Mesendoderm (in vitro differentiated cells): ENCODE measurements at places on chromosomes 3 and 15.

DNA sequence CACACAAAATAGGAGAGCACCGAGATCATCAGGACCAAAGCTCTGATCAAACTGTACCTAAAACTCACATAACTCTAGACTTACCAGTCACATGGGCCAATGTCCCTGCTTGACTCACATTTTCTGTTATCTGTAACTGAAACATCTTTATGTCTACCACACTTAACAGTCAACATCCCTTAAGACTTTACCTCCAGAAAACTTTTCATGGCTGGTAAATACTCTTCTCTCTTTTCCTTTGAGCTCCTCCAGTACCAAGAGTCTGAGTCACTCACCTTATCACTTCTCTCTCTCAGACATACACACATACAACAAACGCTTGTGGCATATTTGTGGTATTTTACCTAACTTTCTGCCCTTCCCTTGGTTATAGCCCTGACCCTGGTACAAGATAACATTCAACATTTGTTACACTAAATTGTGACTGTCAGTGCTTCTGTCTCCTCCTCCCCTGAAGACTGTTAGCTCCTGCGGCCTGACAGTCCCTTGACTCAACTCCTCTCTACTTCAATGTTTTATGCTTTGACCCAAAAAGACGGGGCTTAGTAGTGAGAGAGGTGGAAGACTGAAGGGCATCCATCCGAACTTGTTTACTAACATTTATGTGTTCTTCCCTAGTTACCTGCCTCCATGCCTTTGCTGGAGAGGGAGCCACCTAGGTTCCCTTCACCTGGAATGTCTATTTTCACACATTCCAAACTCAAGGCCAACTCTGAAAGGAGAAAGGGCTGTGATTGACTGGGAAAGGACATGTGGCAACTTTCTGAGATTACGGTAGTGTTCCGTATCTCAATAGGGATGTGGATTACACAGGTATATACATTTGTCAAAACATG, 3.7 kb upstream of the EFHB start:
- H3K4me3 ChIP-seq, result no peak overlapping the region
- H3K27me3 ChIP-seq, result no peaks in the 10 kb centered on the region
- no peaks in the 10 kb centered on the region for H3K4me1 ChIP-seq
- no peak overlapping the region for H3K27ac ChIP-seq
- no peaks in the 10 kb centered on the region for H3K36me3 ChIP-seq

DNA sequence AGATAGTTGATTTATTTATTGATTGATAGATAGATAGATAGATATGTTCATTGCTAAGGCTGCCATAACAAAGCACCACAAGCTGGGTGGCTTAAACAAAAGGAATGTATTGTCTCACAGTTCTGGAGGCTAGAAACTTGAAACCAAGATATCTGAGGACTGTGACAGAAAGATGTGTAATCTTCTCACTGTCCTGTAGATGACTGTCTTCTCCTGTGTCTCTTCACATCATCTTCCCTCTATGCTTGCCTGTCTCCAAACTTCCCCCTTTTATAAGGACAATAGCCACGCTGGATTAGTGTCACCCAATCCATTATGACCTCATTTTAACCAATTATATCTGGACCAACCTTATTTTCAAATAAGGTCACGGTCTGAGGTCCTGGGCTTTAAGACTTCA, 40.9 kb downstream of the GNB4 start:
- H3K4me1 ChIP-seq, result no peaks in the 10 kb centered on the region
- H3K4me3 ChIP-seq, result no peak overlapping the region
- no peaks in the 10 kb centered on the region for H3K36me3 ChIP-seq

GRCh38 chr15:77650265-77650664, 17.6 kb upstream of the LINGO1 start:
- no peak overlapping the region for H3K27ac ChIP-seq
- no peaks in the 10 kb centered on the region for H3K27me3 ChIP-seq
- H3K4me1 ChIP-seq, result peaks cover 1% of the 10 kb centered on the region
- peak; percentile 87 for DNase-seq
- no peak overlapping the region for H3K4me3 ChIP-seq

DNA sequence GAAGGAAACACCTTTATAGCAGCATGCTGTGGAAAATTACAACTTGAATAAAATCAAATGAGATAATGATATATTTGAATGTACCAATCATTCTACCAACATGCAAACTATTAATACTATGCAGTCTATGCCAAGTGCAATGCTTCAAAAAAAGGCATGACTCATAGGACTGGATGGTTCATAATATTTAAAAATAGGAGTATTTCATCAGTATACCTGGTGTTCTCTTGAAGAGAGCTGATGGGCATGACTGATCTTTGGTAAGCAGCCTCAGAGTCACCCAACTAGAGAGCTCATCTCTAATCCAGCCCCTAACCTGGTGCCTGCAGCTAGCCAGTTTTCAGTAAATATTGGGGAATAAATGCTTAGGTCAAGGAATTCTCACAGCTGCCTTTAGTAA, 434.7 kb upstream of the ARRDC4 start:
- no peaks in the 10 kb centered on the region for H3K4me1 ChIP-seq
- DNase-seq, result no peak
- no peaks in the 10 kb centered on the region for H3K27me3 ChIP-seq
- no peak overlapping the region for H3K4me3 ChIP-seq

DNA sequence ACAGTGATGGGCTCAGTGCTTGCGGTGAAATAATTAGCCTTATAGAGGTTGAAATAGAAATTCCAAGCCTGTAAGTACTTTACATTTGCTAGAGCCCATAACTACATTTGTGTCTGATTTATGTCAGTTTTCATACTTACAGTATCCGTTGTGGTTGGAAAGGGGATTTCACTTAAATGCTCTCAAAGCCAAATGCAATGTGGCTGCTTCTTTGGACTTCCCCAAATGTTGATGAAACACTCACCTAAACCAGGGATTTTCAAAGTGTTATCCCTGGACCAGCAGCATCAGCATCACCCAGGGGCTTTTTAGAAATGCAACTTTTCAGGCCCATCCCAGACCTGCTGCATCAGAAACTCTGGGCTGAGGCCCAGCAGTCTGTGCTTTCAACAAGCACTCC, 378.7 kb downstream of the MCTP2 start:
- no peaks in the 10 kb centered on the region for H3K27me3 ChIP-seq
- H3K4me1 ChIP-seq, result no peaks in the 10 kb centered on the region
- no peak overlapping the region for H3K27ac ChIP-seq
- no peaks in the 10 kb centered on the region for H3K36me3 ChIP-seq
- H3K4me3 ChIP-seq, result no peak overlapping the region

DNA sequence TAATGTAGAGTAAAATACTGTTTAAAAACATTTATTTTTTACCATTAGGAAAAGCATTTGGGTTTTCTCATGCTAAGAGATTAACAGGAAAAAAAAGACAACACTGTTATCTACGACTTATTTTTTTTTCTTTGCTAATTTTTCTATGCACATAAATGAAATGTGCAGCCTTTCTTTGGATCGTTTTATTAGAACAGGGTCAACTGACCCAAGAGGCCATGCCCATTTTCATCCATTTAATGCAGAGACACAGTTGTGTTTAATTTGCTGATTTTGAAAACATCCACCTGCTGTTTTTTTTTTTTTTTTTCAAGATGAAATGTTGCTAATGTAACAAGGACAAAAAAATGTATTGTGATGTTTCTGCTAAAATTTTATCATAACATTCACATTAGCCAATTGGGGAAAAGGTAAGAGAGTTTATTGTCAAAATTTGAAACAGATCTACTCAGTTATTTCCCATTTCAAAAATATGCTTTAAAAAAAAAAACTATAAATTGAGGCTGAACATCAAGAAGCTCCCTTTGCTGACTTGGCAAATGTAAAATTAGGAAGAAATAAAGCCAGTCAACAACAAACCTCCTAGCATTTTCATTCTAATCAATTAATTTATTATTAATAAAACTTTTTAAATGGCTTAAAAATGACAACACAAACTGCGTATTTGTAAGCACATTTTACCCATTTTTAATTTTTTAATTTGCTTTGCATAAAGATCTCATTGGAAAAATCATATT, 485.2 kb downstream of the ROBO2 start:
- no peaks in the 10 kb centered on the region for H3K27me3 ChIP-seq
- H3K27ac ChIP-seq, result no peak overlapping the region
- no peak for DNase-seq
- H3K4me1 ChIP-seq, result no peaks in the 10 kb centered on the region
- no peaks in the 10 kb centered on the region for H3K36me3 ChIP-seq
- no peak overlapping the region for H3K4me3 ChIP-seq

DNA sequence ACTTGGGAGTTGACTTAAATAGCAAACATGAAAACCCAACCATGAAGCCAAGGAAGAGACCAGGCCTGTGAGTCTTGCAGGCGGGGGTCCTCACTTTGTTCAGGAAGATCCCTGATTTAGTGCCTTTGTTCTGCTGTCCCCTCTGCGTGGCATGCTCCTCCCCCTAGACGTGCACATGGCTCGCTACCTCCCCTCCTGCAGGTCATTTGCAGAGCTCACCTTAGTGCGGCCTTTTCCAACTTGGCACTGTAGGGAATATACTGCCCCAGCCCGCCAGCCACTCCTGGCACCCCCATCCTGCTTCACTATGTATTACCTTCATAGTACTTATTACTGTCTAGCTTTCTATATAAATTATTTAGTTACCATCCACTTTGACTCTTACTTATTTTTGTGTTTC, 18.3 kb downstream of the GXYLT2 start:
- H3K36me3 ChIP-seq, result no peaks in the 10 kb centered on the region
- H3K4me3 ChIP-seq, result no peak overlapping the region
- H3K27ac ChIP-seq, result no peak overlapping the region
- DNase-seq, result no peak

- no peaks in the 10 kb centered on the region for H3K36me3 ChIP-seq
- H3K27me3 ChIP-seq, result no peaks in the 10 kb centered on the region
- H3K27ac ChIP-seq, result no peak overlapping the region
- no peaks in the 10 kb centered on the region for H3K4me1 ChIP-seq
- no peak overlapping the region for H3K4me3 ChIP-seq
Measured at GRCh38 chr3:117632191-117632590, 922.6 kb downstream of the TUSC7 start.

DNA sequence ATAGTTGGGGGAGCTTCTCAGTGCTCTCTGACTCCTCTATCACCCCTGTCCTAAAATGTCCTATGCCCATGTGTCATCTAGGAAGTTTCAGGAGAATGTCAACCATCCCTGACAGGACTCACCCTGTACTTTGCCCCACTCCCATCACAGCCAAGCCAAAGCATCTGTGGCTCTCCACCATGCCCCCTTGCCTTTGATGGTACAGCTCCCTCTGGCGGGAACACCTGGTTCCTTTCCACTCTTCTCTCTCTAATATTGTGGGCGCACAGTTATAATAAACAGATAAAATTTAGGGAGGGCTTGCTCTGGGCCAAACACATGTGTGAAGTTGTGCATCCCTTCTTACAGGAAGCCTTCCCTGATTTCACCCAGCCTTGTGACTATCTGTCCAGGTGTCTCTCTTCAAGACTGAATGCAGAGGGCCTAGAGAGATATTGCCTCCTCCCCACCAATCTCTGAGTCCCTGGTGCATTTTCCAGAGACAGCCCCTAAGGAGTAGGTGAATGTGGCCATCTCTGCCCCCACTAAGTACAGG, 62.8 kb downstream of the ISG20 start:
- no peaks in the 10 kb centered on the region for H3K36me3 ChIP-seq
- H3K4me3 ChIP-seq, result no peak overlapping the region
- DNase-seq, result peak; percentile 36
- H3K27ac ChIP-seq, result no peak overlapping the region
- peaks cover 7% of the 10 kb centered on the region for H3K27me3 ChIP-seq

DNA sequence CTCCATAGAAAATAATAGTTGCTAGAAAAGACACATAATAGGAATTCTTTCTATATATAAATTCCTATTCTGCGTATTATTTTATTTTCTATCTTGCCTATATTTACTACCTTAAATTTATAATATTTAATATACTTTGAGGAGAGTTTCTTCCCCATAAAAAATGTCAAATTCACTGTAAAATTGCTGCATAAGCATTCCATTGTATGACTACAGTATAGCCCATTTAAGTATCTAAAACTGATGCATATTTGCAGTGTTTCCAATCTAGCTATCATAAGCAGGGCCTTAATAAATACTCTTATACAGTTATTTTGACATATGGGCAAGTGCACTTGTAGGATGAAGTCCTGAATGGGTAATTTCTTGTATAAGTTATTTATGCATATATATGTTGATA, 1088.6 kb upstream of the EPHA6 start:
- DNase-seq, result no peak
- H3K36me3 ChIP-seq, result no peaks in the 10 kb centered on the region
- H3K27ac ChIP-seq, result no peak overlapping the region
- no peaks in the 10 kb centered on the region for H3K4me1 ChIP-seq
- H3K4me3 ChIP-seq, result no peak overlapping the region

DNA sequence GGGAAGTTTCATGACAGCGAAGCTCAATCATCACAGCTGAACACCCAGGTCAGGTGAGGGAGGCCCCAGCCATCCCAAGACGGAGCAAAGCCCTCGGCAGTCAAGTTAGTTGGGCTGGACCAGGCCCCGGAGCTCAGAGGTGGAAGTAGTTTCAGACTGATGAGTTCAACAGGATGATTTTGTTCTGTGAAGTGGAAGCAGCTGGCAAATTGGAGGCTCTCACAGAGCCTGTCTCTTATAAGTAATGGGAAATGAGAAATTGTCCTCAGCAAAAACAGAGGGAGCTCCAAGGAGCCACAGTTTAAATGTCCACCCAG, 245.1 kb downstream of the XXYLT1 start:
- H3K4me1 ChIP-seq, result no peaks in the 10 kb centered on the region
- no peaks in the 10 kb centered on the region for H3K36me3 ChIP-seq
- no peak overlapping the region for H3K4me3 ChIP-seq
- no peak overlapping the region for H3K27ac ChIP-seq

DNA sequence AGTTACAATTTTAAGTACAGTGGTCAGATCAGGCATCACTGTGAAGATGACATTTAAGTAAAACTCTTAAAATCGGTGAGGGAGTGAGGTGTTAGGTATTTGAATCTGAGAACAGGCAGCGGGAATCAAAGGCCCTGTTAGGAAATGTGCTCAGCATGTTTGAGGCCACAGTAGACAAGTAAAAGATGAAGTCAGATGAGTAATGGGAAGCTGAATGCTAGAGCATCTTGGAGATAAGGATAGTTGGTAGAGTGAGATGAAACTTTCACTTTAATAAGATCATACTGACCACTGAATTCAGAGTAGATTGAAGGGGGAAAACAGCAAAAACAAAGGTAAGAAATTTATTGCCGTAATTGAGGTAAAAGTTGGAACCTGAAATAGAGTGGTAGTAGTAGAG, 61.6 kb downstream of the DCBLD2 start:
- no peak overlapping the region for H3K4me3 ChIP-seq
- no peaks in the 10 kb centered on the region for H3K4me1 ChIP-seq

- H3K27ac ChIP-seq, result no peak overlapping the region
- no peaks in the 10 kb centered on the region for H3K4me1 ChIP-seq
- no peaks in the 10 kb centered on the region for H3K27me3 ChIP-seq
- DNase-seq, result no peak
Measured at GRCh38 chr3:24290596-24290995, 204.1 kb downstream of the THRB start.

DNA sequence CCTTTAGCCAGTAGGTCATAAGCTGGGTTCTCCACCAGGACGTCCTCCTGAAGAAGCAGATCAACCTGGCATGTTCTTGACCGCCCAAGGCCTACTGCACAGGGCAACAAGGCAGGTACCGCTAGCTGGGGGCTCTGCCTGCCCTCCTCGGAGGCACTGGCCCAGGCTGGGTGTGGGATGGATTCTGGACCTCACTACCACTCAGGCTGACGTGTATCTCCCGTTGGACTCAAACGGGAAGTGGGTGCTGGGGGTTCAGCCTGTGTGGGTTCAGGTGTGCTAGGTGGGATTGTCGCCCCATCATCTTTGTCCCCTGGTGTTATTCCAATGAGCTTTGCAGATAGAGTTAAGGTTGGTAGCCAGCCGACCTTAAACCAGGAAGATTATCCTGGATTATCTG, 95.0 kb upstream of the SNRPA1 start:
- no peaks in the 10 kb centered on the region for H3K27me3 ChIP-seq
- no peak overlapping the region for H3K4me3 ChIP-seq
- no peaks in the 10 kb centered on the region for H3K4me1 ChIP-seq
